Left kidney (tissue), 8 donors: ENCODE measurements at places on chromosomes 12 and 14.

GRCh38 chr14:32252030-32252670 lies 49.1 kb upstream of the RNU6-8 start:
- DNase-seq = peak; percentile 76

DNA sequence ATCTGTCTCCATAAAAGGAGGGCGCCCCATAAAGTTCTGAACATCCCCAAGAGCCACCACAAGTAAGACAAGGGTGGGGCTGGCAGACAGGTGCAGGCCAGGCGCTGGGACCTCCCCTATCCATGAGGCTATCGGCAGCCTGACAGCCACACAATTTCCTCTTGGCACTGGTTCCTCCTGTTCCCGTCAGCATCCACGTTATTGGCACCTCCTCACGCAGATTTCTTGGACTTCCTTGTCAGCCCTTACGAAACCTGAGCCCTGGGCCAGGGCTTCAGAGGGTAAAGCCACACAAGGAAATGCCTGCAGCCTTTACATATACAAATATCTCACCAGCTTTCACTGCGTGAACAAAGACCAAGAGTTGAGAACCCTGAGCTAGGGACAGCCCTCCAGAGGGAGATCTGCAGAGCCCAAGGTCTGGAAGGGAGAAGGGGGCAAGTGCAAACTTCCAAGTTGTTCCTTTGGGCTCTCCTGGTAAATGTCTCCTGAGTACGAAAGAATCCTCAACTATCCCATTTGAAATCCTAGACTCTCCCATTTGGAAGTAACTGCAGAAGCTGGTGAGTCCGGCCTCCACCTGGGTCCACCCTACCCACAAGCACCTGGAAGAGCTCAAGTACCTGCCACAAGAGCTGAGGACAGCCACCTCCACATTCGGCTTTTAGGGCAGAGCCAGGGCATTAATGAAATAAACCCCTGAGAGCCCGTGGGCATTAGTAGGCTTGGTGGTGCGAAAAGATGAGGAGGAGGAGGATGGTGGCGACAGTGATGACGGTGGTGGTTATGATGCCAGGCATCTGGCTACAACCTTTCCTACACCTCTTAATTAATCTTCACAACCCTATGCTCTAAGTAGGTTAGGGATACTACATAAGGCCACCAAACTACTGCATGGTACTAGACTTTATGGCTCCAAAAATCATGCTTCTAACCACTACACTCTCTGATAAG lies 5.5 kb upstream of the TC2N start:
- no peak for DNase-seq

GRCh38 chr14:34833549-34834523 lies 41.3 kb downstream of the BAZ1A start:
- DNase-seq = no peak

DNA sequence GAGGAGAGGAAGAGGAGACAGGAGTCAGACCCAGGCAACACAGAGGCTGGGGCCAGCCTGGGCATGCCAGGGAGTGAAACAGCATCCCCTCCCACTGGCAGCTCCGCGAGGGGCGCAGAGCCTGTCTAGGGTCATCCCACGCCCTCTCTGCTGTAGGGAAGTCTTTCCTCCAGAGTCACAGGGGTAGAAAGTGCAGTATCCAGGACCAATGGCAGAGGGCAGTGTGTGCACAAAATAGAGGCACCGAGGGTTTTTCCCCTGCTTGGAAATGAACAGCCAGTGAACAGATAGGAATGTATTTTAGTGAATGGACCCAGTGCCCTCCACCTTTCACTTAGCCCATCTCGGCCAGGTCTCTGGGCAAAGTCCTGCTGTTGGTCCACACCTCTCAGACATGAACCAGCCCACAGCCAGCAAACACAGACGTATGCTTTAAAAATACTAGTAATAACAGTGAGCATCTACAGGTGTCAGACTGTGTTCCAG lies 9.4 kb upstream of the KRT74 start:
- DNase-seq = peak; percentile 53

DNA sequence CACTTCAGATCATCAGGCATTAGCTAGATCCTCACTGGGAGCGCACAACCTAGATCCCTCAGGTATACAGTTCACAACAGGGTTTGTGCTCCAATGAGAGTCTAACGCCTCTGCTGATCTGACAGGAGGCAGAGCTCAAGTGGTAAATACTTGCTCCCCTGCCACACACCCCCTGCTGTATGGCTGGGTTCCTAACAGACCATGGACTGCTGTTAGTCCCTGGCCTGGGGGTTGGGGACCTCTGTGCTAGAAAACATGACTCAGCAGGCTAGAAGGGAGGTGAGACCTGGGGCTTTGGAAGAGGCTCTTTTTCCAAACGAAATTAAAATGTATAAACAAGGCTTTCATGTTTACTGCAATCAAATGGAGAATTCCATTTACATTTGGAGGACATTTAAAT lies 691.1 kb downstream of the FLRT2 start:
- DNase-seq = no peak

DNA sequence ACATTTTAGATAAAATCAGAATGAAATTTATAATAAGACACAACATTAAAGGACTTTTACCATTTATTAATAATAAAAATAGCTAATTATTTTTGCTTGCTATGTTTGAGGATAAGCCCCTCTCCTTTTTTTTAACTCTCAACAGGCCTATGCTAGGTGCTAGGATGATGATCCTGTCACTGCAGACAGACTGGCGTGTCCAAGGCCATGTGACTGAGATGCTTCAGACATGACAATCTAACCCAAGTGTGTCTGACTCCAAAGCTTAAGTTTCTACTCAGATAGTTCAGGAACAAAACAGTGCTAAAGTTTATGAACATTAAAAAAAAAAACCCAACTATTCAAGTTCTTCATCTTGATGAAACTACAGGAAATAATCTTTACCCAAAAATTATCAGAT lies 29.8 kb downstream of the PPP1R13B start:
- DNase-seq = no peak

DNA sequence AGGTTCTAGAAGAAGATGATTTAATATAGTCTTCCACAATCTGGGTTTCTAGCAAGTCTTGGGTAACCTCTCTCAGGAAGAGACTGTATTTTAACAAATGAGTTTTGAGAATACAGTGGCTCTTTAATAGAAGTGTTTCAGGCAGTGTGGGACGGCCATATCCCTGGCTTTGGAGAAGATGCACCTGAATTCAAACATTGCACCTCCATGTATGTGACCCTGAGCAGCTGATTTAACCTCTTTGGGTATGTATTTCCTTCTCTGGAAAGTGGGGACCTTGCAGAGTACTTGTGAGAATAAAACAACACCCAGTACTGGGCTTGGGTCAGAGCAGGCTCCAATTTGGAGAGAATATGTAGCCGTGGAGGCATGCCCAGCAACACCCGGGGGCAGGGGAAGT lies 15.8 kb upstream of the VRK1 start:
- DNase-seq = no peak

DNA sequence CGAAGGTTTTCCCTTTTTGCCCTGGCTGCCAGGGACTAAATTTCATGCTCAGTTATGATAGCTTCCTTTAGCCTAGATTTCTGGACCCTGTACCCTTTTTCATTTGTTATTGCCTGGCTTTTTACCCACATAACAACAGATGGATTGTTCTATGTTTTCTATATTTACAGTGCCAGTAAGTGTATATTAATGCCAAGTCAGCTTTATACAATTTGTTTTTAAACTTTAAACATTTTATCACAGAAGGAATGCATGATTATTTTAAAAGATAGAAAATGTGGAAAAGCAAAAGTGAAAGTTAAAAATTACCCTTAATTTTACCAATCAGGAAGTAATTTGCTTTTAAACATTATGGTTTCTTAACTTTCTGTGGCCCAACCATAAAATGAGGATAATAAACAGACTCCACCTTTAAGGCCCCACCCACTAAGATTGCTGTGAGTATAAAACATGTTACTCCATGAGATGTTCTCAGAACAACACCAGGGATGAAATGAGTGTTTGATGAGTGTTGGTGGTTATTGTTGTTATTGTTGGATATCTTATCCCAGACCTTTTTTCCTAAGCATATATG lies 496.8 kb downstream of the EGLN3 start:
- no peak for DNase-seq

DNA sequence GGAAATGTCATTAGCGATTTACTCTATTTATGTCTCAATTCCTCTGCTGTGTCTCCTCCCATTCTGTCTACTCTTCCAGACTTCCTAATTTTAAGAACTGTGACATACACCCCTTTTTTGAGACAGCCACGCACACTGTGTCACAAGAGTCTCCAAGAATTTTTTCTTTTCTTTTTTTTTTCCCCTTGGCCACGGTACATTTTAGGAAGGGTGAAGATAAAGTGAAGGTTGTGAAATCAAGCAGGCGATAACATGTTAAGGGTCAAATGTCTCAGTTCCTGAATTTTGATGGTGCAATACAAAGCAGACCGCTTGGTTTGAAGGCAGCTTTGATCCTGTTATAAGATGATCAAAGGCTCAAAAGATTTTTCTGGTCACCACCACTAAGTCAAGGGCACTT lies 4.3 kb downstream of the OLR1 start:
- DNase-seq = no peak

DNA sequence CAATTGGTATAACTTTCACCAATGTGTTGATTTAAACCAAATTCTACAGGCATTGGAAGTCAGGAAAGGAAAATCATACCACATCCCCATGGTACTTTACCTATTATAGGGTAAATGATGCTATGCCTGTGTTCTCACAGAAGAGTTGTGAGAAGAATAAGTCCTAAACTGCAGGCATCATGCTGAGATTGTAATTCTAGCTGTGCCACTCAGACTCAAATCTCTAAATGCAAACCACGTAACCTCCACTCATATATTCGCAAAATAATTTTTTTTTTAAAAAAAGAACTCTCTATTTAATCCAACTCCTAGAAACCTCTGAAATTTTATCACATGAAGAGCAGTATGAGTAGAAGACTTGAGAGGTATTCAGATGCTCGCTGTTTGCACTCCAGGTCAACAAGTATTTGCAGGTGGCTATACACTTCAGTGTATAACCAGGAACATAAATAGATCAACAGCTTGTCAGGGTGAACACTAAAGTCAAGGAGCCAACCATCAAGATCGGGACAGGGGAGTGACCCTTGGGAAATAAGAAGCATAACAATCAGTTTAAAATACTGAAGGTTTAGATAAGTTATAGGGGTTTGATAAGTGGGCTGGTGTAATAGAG lies 110.1 kb downstream of the SLC25A21 start:
- DNase-seq = no peak

GRCh38 chr12:66103016-66103913 lies 27.3 kb downstream of the LLPH start:
- no peak for DNase-seq

- no peak for DNase-seq
Observed at GRCh38 chr12:122871851-122872780, 23.8 kb downstream of the VPS37B start.

DNA sequence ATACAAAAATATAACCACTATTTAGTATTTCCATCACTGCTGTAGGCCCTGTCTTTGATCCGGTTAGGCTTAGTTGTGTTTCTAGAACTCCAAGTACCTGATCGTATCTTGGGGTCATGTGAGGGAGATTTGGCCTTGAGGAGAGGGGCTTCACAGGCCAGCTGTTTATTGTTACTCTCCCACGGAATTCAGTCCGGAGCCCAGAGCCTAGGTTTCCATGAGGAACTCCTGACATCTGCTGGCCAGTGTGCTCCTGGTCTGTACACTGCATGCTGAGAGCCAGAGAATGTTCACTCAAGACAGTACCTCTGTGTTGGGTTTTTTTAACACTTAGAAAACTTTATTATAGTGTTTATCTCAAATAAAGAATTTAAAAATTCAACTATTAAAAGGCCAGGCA lies 341.0 kb upstream of the TMEM132C start:
- DNase-seq = peak; percentile 26

DNA sequence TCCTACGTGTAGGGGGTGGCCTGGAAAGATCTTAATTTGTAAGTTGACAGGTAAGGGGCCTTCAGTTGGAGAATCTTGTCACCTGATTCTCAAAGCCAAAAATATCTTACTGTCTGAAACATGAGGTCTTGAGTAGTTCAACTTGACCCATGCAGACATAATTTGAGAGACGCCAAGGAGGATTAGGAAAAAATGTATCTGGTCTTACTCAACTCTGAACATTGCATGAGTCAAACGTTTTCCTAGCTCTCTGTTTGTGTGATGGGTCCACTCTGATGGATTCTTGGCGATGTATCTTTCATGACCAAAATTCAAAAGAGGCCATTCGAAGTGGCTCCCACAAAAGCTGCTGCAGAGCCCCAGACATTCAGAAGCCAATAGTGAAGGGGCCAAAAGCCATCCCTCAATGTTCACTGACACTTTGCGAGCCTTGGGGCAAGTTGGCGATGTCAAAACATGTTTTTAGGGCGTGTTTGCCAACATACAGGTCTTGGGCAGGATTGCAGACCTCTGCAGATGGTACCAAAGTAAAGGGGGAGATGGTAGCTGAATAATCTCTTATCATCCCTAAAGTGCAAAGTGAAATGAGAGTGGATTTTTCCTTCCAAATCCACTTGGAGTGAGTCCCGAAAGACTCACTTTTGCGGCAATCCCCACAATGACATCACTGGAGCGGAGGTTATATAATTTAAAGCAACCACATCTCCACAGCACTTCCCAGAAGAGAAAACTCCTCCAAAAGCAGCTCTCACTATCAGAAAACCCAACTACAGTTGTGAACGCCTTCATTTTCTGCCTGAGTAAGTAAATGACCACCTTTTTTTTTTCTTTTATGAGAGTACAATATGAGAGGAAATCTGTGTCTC lies at the start of gene BDKRB1:
BDKRB1 (plus strand) TSS at position 710 of the 866 bp plus-strand sequence. CDS start 7,473 bp downstream, outside the sequence.
- no peak for DNase-seq

DNA sequence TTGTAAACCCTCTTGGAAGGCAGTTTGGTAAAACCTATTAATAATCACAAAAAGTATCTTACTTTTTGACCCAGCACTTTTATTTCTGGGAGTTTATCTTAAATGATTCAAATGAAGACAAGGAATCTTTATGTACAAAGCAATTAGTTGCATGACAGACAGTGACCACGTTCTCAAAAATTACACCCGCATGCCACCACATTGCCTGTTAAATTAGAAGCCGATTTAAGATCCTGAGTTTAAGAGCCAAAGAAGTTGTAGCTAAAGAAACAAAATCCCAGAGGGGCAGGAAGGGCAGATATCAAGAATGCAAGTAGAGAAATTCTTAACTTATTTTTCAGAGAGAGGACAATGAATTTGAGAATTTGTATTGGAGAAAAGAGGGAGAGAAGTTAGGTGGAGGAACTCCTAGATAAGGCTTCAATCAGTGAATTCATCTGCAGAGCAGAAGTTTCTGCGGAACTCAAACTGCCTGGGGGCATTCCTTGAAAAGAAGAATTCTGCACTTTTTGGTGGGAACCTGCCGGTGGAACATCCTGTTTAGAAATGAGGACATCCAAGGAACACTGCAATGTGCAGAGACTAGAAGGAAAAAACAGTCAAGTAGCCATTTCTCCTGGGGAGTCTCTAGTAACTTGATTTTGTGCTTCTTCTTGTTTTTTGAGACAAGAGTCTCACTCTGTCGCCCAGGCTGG lies 1.1 kb upstream of the RIOX1 start:
- DNase-seq = no peak

GRCh38 chr12:110860833-110861296 lies 14.1 kb downstream of the CCDC63 start:
- peak; percentile 30 for DNase-seq

GRCh38 chr14:75295061-75295461 lies 16.4 kb downstream of the FOS start:
- peak; percentile 53 for DNase-seq

GRCh38 chr14:38705220-38705619 lies 397.8 kb downstream of the SEC23A start:
- no peak for DNase-seq

GRCh38 chr14:94080621-94081385 lies at the start of the genes DDX24 and IFI27L1:
DDX24 (minus strand) TSS chr14:94081202; CDS start chr14:94079742, 1,460 bp downstream.
IFI27L1 (plus strand) TSS chr14:94081310; CDS start chr14:94096938, 15,628 bp downstream.
- peak; percentile 89 for DNase-seq
